ENCODE measurements at places on chromosomes 16 and 17.

DNA sequence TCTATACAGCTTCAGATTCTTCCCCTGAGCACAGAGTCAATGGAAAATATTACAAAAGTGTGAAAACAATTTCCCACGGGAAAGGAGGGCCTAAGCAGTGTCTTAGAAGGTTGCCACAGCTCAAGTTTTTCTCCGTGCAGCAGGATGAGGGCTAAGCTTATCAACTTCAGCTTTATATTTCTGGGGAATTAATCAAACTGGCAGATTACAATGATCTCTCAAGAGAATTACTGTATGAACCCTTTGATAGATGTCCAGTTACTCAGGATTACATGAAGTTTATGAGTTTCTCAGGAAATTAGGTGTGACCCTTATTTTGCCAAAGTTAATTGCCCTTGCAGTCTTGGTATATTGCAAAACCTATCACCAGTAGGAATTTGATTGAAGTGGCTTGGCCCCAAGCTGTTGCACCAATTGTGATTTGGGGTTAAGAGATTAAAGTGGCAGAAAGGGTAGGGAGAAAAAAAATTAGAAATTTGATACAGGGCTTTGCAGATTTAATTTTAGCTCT, 298.4 kb downstream of the MAP2K6 start:
- DNase-seq = no peak

- DNase-seq = no peak
These were observed 20.4 kb downstream of the KIAA0513 start for GRCh38 chr16:85047867-85048455.

DNA sequence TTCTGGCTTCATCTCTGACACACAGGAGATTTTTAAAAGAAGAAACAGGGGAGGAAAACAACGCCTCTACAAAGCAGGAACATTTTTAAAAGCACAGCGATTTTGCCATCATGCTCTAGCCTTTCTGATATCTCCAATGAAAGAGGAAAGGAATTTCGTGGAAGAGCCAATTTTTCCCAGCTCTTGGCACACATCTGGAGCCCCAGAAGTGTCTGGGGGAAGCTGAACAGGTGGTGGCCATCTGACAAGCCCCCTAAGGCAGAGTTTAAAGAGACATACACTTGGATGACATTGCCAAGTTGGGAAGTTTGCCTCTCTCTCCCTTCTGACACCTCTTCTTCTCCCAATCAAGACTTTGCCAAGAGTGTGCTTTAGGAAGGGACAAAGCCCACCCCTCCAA, 82.1 kb downstream of the CCT6B start:
- no peak for DNase-seq

DNA sequence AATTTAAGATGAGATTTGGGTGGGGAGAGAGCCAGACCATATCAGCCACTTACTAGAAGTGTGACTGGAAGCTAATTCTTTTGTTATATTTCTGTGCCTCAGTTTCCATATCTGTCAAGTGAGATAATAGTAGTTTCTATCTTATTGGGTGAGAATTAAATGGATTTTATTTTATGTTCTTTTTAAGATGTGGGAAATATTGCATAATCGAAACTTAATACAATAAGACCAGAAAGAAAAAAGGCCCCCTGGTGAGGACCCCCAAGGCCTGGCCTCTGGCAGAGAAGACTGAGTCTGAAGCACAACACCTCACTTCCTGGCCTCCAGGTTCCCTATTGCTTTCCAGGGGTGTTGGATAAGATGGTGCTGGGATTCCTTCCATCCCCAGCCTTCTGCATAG, 13.7 kb downstream of the PLCG2 start:
- DNase-seq = no peak

- DNase-seq = no peak
These were observed 665 bp upstream of the AKAP1 start for GRCh38 chr17:57084361-57084801.

GRCh38 chr16:9050102-9050830, 41.2 kb upstream of the HAPSTR1 start:
- no peak for DNase-seq

- no peak for DNase-seq
These were observed 11.7 kb downstream of the COL1A1 start for GRCh38 chr17:50189550-50190292.

GRCh38 chr17:80443916-80444643, 29.1 kb downstream of the ENDOV start:
- no peak for DNase-seq
